Activated CD4-positive, alpha-beta T cell treated with anti-CD3 and anti-CD28 coated beads for 48 hours (primary cell): ENCODE measurements at places on chromosomes 13 and 19.
A peak's percentile ranks its signal among the peaks of the same experiment; 100 is the strongest.

- no peak for DNase-seq
Observed at GRCh38 chr13:58379221-58379620, 747.7 kb downstream of the PCDH17 start.

DNA sequence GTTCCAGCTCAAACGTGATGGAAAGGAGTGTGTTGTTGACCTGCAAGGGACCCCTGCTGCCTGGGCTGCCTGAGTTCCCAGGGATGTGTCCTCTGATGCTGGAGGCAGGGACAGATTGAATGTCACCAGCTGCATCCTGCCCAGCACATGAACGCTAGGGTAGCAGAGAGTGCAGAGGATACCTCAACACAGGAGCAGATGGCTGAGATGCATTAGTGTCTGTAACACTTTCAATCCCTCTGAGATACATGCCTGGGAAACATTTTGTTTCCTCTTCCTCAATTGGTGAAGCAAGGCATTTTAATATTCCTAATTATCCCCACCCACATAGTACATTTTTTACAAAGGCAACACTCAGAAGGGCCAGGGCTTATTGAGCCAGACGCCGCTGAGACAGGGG is 106.4 kb upstream of the UBL3 start:
- DNase-seq = no peak

GRCh38 chr13:109722068-109722467 is 64.3 kb downstream of the IRS2 start:
- DNase-seq = no peak

GRCh38 chr13:113564331-113565023 is 20.1 kb upstream of the TFDP1 start:
- no peak for DNase-seq

DNA sequence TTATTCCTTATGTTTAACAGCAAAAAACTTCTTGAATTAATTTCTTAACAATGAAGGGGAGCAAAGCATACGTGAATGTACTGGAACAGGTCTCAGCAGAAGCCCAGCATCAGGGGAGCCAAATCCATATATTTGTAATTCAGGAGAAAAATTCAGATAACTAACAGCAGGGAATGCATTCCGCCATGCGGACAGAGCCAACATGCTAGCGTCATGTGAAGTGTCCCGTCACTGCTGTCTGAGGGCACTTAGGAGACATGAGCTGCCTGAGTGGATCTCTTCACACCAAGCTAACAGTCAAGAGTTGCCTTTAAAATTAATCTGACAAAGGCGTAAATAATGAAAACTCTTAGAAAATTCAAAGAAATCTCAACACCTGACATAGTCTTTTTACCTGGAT is 6.4 kb downstream of the AMER2 start:
- no peak for DNase-seq

DNA sequence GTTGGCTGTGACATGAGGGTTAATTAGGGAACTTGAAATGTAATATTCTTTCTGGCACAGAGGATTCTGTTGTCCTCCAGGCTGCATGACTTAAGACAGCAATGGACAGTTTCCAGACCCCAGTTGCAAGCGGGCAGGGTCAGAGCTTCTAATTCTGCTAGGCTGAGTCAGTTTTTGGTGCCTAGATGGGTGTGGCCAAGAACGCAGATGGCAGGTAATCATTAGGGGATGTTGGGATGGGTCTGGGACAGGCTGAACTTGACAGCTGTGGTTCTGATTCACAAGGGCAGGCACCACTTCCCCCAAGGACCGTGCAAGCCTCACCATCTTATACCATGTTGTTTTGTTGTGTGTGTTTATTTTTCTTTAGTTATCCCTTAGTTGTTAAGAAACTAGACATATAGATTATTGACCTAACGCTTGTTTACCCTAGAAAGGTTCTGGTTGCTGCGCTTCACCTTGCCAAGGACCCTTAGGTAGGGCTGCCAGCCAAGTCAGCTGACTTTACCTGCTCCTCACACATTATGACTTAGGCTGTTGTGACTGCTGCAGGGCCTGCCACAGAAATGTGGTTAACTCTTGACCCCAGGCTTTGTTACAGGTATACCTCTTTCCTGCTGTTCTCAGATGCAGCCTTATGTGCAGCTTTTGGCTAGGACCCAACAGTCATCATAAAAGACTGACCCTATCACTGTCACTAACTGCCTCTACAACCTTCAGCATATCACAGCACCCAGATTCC is 117.7 kb upstream of the KLF12 start:
- DNase-seq = no peak

- peak; percentile 83 for DNase-seq
Observed at GRCh38 chr19:17294051-17294891, 9.0 kb downstream of the ABHD8 start.

GRCh38 chr13:34678154-34678553 is 263.9 kb upstream of the NBEA start:
- DNase-seq = no peak

DNA sequence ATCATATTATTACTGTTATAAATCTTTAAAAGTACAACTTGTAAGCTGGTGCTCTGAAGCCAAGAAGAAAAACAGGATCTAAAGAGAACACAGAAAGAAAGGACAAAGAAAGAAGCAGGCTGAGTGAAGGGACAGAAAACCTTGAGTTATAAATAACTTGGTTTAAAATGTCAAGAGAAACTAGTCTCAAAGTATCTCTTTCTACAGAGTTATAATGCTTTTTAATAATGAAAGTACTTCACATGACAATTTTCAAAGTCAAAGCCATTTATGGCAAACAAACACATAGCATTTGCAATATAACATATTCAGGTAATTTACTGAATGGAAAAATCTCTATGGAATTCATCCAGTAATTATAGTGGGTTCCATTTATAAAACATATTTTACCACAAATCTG is 33.4 kb downstream of the CAB39L start:
- DNase-seq = no peak

DNA sequence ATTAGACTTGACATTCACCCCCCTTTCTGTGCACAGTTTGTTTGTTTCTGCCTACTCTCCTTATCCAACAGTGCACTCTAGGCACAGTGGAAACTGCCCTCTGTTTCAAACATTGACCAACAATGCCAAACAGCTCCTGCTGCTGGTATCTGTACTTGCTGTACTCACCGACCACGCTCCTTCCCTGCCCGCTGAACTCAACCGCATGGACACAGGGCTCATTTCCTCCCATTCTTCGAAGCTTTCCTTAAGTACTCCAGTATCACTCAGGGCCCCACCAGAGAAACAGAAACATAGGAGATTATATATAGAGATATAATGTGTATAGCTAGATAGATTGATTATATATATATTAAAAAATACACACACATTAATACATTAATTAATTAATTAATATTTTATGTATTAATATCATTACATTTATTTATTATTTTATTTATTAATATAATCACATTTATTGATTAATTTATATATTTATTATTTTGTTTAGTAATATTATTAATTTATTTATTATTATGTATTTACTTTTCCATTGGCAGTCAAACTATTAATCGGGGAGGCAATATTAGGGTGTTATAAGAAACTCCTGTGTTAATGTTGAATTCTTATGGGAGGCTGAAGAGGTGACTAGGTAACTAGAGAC is 1528.2 kb downstream of the EFNB2 start:
- DNase-seq = no peak

DNA sequence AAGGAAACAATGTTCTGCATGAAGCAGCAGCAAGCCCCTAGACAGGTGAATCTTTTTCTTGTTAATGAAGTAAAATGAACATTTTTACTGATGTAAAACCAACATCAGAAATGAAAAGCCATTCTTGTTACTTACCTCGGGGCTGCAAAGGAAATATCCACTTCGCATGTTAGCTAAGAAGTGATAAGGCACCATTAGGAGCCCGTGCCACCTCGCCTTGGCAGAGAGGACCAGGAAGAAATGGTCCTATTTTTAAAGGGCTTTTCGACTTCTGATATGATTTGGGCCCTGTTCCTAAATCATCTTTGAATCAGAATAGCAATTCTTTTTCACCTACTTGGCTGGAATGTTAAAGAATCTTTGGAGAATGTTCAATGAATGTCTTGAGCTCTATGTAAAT is 183.2 kb downstream of the OXGR1 start:
- DNase-seq = no peak

GRCh38 chr13:84645196-84646012 is 763.1 kb upstream of the SLITRK1 start:
- no peak for DNase-seq

DNA sequence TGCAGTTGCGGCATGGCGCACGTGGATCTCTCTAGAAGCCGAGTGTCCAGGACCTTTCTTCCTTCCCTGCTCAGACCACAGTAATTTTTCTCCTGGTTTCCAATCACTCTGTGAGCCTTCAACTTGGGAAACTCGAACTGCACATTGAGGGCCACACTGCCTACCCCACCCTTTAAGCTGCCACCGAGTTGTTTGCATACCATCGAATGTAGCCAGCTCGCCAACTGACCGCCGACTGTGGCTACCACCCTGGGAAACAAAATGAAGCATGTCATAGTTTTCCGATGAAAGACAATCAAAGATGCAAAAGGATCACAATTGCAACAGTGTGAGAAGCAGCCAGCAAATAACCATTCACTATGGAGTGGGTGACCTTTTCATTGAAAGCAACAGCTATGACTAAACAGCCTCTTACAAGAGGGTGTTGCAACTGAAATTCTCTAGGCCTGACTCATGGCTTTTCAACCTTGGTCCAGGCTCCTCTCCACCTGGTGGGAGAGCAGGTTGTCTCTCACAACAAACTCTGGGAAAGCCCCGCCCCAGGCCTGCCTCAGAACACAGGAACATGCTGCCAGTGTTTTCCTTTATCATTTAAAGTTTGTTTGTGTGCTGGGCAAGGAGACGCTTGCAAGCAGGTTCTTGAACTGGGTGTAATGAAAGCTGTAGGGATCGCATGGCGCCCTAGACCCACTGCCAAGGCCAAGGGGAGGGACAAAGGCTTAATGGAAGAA is 141.7 kb upstream of the SERP2 start:
- peak; percentile 41 for DNase-seq

DNA sequence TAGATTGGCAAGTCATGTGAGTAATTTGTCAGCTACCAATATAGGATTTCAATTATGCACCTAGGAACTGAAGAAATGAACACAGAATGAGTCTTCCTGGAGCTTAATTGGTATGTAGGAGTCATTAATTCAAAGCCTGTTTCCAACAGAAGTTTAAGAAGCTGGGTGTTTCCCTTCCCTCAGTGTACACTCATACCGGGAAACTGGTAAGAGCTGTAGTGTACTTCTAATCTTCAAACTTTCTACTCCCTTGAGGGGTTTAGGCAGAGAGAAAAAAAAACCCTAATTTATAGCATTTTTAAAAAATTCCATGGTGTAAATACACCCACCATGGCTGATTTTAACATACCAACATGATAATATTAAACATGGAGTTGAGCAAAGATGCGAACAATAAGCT is 665.7 kb upstream of the SLITRK5 start:
- DNase-seq = no peak

DNA sequence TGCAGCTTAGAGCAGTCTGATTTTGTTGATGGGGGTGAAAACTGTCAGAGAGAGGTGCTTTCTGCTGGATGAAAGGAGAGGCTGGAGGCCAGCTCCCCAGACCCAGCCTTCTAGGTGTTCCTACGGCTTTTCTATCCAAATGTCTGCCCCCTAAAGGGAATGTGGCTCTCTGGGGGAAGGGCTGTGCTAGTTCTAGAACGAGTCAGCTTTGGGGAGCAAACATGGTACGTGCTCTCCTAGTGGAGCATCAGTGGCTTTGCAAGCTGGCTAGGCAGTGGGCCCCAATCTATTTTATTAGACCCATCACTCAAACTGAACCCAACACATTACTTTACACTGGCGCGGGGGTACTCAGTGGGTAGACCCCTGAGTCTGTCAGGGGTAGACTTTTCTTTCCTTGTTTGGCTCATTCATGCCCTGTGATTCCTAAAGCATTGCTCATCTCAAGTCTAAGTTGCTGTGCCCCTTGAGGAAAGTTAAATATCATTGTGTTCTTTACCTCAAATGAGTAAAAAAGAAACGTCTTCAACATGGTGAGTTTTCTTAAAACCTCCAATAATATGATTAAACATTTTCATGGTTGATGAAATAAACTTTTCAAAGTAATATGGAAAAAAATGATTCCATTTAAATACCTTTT is 254.9 kb downstream of the DLEU7 start:
- no peak for DNase-seq

- no peak for DNase-seq
Observed at GRCh38 chr13:71618159-71618558, 248.8 kb downstream of the DACH1 start.

DNA sequence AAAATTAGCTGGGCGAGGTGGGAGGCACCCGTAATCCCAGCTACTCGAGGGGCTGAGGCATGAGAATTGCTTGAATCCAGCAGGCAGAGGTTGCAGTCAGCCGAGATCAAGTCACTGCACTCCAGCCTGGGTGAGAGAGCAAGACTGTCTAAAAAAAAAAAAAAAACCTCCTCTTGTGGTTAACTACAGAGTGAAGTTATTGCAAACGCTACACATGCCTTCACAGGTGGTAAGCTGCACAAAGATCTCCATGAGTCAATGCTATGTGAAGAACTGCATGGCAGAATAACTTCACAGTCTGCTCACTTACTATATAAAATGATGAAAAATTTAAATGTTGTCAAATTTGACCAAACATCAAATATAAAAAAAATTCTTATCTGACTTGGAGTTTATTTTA is 436.8 kb downstream of the FGF14 start:
- DNase-seq = no peak

- no peak for DNase-seq
Observed at GRCh38 chr19:51691074-51691583, 2.0 kb upstream of the SPACA6 start.

- DNase-seq = no peak
Observed at GRCh38 chr13:33806470-33807248, 11.3 kb upstream of the RFC3 start.

DNA sequence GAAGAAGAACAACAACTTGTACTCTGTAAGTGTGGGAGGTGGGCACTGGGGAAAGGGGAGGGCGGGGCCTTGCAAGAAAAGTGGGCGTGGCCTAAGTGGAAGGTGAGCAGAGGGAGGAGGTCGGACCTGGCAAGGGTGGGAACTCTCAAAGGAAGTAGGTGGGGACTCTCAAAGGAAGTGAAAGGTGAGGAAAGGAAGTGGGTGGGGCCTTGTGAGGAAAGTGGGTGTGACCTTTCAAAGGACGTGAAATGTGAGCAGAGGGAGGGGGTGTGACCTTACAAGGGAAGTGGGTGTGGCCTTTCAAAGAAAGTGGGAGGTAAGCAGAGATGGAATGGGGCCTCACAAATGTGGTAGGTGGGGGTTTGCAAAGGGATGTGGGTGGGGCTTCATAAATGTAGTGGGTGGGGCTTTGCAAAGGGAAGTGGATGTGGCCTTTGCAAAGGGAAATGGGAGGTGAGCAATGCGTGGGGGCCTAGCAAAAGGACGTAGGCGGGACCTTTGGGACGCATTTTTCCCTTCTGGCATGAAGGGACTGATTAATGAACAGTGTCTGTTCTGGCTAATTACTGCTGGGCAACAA is 25.9 kb downstream of the ACSBG2 start:
- peak; percentile 61 for DNase-seq

DNA sequence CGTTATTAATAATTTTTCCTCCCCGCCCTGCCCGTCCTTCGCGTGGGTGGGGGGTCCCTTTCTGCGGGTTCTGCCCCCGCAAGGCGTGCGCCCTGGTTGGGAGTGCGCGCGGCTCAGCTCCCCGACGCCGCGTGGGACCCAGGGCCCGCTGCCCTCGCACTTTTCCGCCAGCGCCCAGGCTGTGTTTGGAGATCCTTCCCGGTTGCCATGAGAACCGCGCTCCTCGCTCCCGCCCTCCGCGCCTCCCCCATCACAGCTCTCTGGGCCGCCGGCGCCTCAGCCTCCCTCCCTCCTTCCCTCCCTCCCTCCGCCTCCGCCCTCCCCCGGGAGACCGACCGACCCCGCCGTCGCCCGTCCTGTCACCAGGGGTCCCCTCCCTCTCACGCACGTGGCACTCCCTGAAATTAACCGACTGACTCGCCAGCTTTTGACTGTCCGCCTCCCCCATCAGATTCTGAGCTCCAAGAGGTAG is 2.4 kb upstream of the SSBP4 start:
- DNase-seq = peak; percentile 74
